ENCODE measurements at places on chromosomes 6 and 20. TPM values are rescaled to one million over a fixed set of nuclear protein-coding genes. Genes with fewer than 3 reads are reported as not detected.

The TTK gene
- total RNA-seq: 6.1 TPM

DNA sequence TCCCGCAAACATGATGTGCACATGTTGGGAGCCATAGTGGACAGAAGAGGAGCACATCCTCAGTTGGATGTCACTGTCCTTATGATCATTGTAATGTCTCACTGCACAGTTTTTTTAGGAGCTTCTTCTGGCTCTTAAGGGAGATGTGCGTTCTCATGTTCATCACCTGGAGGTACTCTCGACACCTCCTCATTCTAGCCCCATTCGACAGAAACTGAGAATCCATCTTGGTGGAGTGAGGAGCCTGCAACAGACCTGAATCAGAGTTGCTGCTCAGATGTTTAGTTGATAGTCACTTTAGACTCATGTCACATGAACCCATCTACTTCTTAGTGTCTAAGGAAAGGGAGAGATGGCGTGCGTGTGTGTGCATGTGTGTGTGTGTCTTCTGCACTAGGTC, 2.3 kb upstream of the BMP6 start:
- H3K27ac ChIP-seq: no peak overlapping the region
- no peaks in the 10 kb centered on the region for H3K36me3 ChIP-seq

GRCh38 chr6:487956-488355, 96.4 kb downstream of the IRF4 start:
- peaks cover 2% of the 10 kb centered on the region for H3K4me1 ChIP-seq
- no peak overlapping the region for H3K27ac ChIP-seq
- DNase-seq: no peak

DNA sequence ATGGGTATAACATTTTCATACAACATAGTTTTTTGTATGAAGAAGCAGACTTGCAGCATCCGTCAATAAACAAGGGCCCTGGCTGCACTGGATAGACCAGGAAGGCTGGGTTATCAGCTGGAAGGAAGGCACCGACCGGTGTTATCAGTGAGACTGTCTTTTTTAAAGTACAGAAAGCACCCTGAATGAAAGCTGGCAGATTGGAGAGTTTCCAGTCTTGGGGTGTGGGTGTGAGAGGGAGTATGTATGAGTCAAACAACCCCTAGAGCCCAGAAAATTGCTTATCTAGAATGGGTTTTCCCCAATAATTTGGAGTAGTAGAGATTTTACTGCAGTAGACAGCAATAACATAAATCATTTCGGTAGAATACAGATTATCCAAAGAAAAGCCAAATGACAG, 42.4 kb downstream of the TXLNB start:
- no peak for DNase-seq
- H3K27ac ChIP-seq: no peak overlapping the region
- no peaks in the 10 kb centered on the region for H3K36me3 ChIP-seq
- no peak overlapping the region for H3K4me3 ChIP-seq
- no peaks in the 10 kb centered on the region for H3K27me3 ChIP-seq

The C20orf202 gene
- total RNA-seq: not detected

DNA sequence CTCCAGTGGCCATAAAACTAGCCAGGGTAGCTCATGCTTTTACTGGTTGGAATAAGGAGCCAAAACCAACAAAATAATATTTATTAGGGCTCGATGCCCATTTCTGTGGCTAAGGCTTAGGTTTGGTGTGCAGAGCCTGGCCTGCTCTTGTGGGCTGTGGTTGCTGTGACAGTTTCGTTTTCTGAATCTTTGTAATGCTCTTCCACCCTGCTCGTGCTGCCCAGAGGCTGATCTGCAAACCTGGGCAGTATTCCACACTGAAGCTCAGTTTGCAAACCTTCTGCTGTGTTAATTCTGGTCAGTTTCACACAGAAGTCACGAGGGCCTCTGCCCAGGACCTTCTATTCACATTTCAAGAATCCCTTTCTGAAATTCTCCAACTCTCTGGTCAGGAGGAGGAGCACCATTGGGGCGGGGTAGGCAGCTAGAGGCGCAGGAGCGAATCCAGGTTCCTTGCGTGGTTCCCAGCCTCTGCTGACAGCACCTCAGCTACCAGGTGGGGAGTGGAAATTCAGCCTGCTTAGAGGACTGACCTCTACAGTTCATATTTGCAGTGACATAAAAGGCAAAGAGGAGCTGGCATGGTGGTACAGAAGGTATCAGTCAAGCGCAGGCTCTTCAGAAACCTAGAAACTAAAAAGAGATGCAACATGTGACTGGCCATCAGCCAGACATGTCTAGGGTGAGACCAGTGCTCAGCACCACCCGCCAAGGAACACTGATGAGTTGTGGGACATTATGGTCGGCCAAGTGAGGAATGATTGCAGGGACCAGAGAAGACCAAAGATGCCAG, 14.3 kb upstream of the C20orf144 start:
- DNase-seq: no peak
- peak overlapping the region; percentile 11 for H3K4me3 ChIP-seq
- no peaks in the 10 kb centered on the region for H3K27me3 ChIP-seq
- peaks cover 22% of the 10 kb centered on the region for H3K36me3 ChIP-seq

- no peak overlapping the region for H3K4me3 ChIP-seq
- DNase-seq: no peak
- no peaks in the 10 kb centered on the region for H3K27me3 ChIP-seq
- peaks cover 13% of the 10 kb centered on the region for H3K4me1 ChIP-seq
These were observed 25.6 kb upstream of the ADGRF4 start for GRCh38 chr6:47672816-47673215.

GRCh38 chr6:34161857-34162515, 16.1 kb upstream of the GRM4 start:
- no peak overlapping the region for H3K4me3 ChIP-seq
- no peaks in the 10 kb centered on the region for H3K4me1 ChIP-seq
- H3K36me3 ChIP-seq: no peaks in the 10 kb centered on the region
- peaks cover 3% of the 10 kb centered on the region for H3K27me3 ChIP-seq
- peak; percentile 47 for DNase-seq
- H3K27ac ChIP-seq: no peak overlapping the region
